NCI-H1105 (cell line): ENCODE measurements at places on chromosomes 16 and 17.

DNA sequence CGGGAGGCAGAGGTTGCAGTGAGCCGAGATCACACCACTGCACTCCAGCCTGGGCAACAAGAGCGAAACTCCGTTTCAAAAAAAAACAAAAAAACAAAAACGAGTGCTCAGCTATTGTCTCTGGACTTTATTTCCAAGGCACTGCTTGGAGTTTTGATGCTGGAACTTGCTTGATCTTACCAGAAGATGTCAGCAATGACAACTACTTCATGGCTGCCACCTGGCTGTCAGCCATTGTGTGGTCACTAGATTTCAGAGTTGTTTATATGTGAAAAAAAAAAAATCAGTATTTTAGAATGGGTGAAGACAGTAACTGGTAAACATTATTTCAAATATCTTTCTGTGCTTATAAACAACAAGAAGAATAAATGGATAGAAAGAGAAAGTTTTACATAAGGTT is 26.3 kb upstream of the OR4D1 start:
- peak; percentile 18 for DNase-seq

DNA sequence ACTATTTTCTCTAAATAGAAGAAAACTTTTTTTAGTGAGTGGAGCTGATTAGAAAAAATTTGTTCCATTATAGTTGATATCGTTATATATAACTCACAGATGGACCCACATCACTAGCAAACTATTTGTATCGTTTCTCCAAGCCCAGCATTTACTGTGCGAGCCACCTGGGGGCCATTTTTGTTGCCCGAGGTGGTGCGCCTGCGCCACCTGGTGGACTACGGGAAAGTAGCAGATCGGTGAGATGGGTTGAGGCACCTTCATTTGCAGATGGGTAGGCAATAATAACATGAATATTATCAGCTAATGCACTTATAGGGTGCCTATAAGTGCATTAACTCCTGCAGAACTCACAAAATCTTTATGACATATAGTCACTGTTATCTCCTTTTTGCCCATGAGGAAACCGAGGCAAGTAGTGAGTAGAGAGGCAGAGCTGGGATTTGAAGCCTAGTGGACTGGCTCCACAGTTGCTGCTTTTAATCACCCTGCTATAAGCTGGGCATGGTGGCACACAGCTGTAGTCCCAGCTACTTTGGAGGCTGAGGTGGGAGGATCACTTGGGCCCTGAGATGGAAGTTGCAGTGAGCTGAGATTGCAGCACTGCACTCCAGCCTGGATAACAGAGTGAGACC is 23.2 kb upstream of the NTN1 start:
- DNase-seq, result peak; percentile 32

- DNase-seq, result no peak
Measured at GRCh38 chr16:48441863-48442279, 56.7 kb upstream of the SIAH1 start.

- DNase-seq, result no peak
Measured at GRCh38 chr17:75087558-75088453, at the start of gene SLC16A5. TSS of gene SLC16A5 (plus strand) at chr17:75087954. CDS start at chr17:75093637, 5,683 bp downstream.

DNA sequence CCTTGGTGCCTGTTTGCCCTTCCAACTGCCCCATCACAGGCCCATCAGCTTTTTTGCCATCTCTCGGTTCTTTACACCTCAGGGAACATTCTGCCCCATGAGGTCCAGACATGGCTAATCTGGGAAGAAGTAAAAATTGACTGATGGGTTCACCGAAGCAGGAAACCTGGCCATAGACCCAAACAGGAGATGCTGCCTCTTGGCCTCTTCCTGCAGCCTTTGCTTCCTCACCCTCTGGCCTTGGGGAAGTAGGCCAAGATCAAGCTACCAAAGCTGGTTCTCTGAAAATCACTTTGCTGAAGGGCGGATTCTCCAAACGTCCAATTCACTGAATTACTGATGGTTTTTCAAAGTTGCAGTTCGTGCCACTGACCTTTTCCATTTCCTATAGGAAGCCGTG is 56.1 kb downstream of the ARSG start:
- DNase-seq, result no peak

- DNase-seq, result no peak
Measured at GRCh38 chr16:2910441-2910969, 1.2 kb upstream of the FLYWCH1 start.

DNA sequence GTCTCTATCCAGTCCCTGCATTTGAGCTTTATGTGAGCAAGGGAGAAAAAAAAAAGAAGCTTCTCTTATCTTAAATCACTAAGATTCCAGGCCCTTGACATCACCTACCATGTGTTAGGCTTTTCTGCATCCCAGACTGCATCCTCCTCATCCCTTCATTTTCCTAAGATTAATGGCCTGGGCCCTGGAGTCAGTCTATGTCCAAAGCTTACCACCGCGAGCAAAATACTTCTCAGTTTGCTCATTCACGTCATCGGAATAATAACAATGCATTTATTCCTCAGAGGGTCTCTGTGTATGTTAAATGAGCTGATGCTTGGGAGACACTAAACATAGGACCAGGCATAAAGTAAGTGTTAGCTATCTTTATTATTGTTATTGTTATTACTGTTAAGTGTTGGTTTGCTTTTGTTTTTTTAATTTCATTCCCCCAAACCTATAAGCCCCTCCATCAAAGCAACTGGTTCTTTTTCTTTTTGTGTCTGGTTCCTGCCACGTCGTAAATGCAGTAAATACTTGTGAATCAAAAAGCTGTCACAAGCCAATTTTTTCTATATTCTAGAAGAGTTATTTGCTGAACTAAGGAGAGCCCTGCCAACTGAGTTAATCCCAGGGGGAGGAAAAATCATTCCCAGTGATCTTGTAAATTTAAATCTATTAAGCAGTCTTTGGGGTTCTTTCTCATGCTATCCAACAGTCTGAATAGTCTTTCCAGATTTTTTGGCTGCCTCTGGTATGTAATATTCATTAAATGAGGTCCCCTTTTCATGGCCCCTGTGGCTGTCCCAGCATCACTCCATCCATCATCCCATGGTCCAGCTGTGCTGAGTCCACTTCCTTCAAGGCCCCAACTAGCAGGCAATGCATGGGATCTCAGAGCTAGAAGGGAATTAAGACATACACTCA is 46.5 kb downstream of the VAT1L start:
- no peak for DNase-seq
